ENCODE measurements at places on chromosomes 4 and X.
A peak's percentile ranks its signal among the peaks of the same experiment; 100 is the strongest.

- DNase-seq: no peak
Measured at GRCh38 chrX:2521092-2521926, 20.5 kb upstream of the DHRSX start.

DNA sequence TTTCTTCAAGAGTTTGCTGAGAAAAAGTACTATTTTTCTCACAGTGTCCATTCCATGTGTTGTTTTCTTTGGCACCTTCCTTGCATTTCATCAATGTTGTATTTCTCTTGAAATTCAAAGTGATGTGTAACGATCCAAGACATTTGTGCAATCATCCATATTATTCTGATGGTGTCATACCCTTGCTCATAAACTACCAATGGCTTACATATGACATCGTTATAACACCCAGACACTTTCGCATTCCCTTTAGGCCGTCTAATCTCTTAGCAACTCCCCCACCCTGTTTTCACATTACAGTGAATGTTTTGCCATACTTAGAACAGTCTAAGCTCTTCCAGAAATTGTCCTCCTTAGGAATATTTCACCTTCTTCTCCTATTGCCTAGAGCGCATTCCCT lies 1779.0 kb downstream of the PCDH7 start:
- DNase-seq: no peak

GRCh38 chrX:38954520-38954919 lies 153.3 kb downstream of the MID1IP1 start:
- no peak for DNase-seq

- peak; percentile 72 for DNase-seq
Measured at GRCh38 chr4:186669159-186669731, 54.4 kb downstream of the FAT1 start.

DNA sequence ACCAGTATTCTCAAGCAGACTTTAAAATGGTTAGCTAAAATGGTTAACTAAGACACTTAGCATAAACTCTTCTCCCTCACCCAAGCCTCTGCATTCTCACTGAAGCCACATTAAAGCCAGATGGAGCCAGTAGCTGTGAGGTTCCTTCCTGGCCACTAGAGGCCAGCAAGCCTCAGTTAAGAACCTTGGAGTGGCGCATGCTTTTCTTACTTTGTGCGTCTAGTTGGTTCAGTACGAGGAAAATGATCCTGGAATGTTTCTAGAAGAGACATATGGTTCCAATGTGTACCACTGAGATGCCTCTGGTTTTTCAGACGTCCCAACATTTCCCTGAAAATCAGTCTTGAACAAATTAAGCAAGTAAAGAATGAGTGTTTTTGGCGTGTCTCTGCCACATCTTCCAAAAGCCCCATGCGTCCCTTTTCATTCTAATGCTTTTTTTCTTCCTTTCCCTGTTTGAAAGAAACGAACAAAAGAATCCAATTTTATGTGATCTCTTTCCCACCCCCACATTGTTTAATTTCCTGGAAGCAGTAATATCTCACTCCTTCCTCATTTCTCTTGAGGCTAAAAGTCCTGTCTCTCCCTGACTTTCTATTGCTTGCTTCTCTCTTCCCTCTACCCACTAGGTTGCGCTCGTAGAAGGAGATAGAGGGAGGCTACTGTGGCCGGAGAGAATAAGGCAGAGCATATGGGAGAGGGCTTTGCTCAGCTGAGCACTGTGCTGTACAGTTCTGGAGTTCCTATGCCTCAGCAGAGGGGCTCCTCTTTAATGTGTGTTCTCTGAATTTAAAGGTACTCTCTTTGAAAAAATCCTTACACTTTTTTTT lies 82.9 kb upstream of the TAB3 start:
- peak; percentile 32 for DNase-seq

- no peak for DNase-seq
Measured at GRCh38 chrX:72048510-72049455, 82.9 kb downstream of the RTL5 start.

DNA sequence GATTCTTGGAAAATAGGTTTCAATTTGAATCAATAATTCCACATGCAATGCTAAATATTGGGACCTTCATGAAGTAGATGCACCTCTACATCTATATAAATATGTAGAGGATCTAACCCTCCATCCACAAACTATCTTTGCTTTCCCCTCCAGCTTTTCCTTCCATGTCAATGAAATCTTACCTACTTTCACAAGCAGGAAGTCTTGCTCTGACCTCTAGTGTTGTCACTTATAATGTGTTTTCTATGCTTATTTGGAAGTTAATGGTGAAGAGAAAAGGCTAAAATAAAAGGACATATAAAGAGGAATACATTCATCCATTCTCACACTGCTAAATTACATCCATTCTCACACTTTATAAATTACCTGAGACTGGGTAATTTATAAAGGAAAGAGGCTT lies 472.7 kb upstream of the DIAPH2 start:
- no peak for DNase-seq

DNA sequence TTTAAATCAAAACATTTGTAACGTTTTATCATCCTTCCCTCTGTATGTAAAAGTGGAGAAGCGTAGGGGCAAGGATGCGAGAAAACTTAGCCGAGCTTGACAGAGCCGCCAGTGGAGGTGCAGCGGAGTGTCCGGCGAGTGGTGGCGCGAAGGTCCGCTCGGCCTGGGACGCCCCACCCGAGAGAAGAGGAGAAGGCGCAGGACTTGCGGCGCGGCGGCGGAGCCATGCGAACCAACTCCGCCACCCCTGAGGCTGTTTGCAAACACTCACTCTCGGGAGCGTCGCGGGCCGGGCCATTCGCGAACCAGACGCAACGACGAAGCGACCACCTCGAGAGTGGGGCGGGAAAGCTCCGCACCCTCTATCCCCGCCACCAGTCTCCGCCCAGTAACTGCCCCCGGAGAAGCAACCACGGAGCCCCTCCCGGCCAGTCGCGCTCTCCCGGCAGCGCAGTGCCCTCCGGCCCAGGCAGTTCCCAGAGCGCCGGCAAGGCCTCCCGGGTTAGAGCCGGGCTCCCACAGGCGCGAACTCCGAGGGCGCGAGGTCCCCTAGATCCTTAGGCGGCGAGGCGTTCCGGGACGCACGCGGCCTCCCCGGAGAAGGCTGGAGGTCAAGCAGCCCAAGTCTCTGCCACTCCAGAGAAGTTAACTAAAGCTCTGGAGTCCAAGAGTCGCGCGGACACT lies 2.3 kb upstream of the MAB21L2 start:
- no peak for DNase-seq

GRCh38 chr4:81314897-81315470 lies 100.0 kb upstream of the PRKG2 start:
- DNase-seq: peak; percentile 1

GRCh38 chrX:140292961-140293360 lies 211.9 kb downstream of the SOX3 start:
- no peak for DNase-seq

DNA sequence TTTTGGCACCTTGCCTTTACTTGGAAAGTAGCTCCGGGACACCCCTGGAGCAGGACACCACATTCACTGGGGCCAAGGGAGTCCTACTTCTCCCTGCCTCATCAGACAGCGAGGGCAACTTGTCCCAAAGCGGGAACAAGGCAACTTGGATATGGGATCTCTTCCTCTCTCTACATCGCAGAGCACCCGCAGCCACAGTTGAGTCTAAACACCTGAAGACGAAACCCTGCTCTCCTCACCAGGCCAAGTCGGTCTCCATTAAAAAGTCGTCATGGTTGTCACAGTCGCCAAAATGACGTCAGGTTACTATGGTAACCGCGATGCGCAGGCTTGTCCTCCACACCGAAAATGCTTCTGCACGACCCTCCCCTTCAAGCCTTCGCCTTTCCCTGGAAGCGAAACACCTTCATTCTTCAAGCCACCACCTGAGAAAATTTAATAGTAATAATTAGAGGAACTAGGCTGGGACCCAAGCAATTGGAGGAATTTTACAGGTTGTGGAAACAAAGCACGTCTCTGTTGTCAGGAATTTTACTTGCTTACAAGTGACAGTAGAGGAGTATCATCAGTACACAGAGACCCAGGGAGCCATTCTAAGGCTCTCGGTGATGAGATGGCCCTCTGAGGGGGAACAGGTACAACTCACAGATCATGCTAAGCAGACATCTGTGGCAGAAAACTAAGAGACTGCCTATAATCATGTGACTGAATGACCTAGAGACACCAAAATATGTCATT lies 30.5 kb upstream of the TCEAL4 start:
- DNase-seq: no peak

DNA sequence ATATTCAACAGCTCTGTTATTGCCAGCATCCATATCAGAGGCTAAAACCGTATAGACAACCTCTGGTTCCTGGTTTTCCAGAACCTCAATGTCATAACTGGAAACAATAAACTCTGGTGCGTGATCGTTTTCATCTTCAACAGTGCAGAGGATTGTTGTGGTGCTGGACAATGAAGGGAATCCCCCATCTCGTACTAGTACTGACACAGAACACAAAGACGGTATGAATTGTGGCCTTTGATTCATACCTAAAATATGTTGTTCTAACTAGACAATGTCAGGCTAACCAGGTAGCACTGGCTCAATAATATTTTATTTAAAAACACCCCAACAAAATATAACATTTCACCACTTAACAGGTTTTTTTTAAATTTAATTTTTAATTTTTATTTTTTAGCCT lies 186.9 kb downstream of the DCHS2 start:
- DNase-seq: no peak

- no peak for DNase-seq
Measured at GRCh38 chr4:1006856-1007255, 4.6 kb upstream of the FGFRL1 start.

DNA sequence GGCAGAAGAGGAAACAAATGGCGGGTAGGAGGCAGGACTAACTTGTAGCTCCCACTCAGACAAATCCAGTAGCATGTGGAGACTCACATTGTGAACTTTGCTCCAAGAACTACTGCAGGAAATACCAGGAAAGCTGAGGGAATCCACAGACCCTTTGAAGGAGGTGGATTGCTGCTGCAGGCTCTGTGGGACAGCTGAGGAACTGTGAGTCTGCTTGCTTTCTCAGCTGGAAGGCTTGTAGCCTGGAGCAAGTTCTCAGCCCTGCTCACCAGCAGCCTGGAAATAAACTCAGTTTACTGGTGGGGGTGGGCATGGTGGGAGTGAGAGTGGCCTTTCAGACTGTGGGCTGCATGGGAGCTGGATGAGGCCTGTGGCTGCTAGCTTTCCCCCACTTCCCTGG lies 16.0 kb downstream of the RTL3 start:
- peak; percentile 54 for DNase-seq

DNA sequence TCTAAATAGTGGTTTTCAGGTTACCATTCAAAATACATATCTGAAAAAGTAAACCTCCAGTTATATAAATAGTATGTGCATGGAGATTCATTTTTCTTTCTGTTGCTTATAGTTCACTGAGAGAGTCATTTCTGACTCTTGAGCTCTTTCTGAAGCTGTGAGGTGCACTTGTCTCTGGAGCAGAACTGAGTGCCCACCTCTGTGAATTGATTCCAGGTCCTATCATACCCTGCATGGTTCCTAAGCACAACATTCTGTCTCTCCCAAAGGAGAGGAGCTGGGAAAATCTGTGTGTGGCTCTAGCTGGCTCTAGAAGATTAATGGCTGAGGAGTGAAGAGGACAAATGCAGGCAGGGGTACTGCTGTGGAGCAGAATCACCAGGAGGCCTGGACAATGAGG lies 161.6 kb upstream of the HCCS start:
- DNase-seq: no peak

DNA sequence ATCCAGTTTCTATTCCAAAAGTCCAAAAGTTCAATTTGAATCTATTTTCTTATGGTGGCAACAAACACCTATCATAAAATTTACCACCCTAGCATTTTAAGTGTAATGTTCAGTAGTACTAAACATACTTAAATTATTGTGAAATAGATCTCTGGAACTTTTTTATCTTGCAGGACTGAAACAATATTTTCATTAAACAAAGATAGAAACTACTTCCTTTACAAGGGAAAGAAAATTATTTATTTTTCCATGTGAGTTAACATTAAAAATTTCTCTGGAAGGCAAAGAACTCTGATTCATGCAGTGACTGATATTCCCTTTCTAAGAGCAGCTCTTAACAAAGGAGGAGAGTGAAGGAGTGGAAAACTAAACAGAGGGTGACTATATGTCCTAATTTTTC lies 40.2 kb downstream of the ADH7 start:
- DNase-seq: peak; percentile 3

GRCh38 chrX:45697591-45697990 lies 496.9 kb upstream of the DIPK2B start:
- peak; percentile 77 for DNase-seq

DNA sequence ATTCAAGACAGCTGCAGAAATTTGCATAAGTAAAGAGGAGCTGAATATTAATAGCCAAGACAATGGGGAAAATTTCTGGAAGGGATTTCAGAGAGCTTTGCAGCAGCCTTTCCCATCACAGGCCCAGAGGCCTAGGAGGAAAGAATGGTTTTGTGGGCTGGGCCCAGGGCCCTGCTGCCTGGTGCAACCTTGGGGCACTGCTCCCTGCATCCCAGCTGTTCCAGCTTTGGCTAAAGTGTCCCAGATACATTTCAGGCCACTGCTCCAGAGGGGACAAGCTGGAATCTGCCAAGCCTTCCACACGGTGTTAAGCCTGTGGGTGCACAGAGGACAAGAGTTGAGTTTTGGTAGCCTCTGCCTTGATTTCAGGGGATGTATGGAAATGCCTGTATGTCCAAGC lies 185.6 kb upstream of the SFRP2 start:
- DNase-seq: no peak

Data from EL (cell line).